Activated T-cell treated with anti-CD3 and anti-CD28 coated beads, Interleukin-2, amount 50 U/mL, for 4 hours (primary cell): ENCODE measurements at places on chromosomes 16 and 17.

- DNase-seq, result no peak
Observed at GRCh38 chr16:85872734-85873133, 26.2 kb upstream of the IRF8 start.

DNA sequence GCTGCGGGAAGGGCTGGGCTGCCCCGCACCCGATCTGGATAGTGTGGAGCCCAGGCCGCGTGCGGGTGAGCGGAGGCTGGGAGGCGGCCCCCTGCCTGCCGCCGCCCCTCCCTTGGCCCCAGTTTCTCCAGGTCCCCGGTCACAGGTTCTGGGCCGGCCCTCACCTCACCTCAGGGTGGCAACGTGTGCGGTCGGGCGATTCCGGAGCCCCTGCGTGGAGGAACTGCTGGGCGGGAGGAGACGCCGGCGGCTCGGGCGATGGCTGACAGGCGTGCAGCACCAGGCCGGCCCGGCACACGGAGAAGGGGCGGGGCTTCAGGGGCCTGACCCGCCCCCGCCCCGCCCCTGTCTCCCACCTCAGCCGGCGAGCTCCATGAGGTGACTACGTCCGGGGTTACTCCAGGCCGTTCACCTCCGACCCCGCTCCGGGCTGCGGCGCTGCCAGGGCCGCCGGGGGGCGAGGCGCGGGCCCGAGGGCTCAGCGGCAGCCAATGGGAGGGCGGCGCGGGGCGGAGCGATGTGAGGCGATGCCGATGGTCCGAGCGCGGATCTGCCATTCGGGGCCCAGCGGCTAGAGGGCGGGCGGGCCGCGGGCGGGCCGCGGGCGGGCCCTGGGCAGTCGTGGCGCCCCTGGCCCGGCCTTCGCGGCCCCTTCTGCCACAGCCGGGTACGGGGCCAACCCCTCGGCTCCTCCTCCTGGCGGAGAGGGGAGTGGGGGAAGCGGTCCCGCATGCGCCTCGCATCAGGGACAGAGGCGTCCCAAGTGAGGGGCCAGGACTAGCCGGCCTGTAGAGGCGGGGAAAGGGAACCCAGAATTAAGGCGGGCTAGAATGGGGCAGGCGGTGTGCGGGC lies 16.7 kb upstream of the C17orf78 start:
- peak; percentile 85 for DNase-seq

DNA sequence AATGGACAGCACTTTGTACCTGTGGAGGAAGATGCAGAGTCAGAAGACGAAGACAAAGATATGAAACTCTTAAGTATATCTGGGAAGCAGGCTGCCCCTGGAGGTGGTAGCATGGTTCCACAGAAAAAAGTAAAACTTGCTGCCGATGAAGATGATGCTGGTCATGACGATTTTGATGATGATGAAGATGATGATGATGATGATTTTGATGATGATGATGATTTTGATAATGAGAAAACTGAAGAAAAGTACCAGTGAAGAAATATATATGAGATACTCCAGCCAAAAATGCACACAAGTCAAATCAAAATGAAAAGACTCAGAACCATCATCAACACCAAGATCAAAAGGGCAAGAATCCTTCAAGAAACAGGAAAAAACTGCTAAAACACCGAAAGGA lies 268.5 kb upstream of the EEF2KMT start:
- no peak for DNase-seq

- no peak for DNase-seq
Observed at GRCh38 chr16:65988024-65988595, 378.4 kb upstream of the CDH5 start.

GRCh38 chr16:48405907-48406306 lies 20.7 kb upstream of the SIAH1 start:
- DNase-seq, result no peak

DNA sequence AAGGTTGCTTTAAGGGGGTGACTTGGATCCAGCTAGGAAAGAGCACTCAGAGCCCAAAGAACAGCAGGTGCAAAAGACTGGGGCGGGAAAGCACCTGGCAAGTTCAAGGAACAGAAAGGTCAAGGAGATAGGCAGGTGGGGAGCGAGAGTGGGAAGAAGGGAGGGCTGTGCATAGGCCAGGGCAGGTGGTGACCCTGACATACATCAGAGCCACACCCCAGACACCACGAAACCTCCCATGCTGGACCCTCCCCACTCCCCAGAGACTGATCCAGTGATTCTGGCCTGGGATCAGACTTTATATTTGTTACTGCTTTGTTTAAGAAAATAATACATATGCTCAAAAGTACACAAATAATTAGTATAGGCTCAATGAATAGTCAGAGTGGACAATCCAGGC lies 48.5 kb upstream of the RBFOX3 start:
- no peak for DNase-seq

DNA sequence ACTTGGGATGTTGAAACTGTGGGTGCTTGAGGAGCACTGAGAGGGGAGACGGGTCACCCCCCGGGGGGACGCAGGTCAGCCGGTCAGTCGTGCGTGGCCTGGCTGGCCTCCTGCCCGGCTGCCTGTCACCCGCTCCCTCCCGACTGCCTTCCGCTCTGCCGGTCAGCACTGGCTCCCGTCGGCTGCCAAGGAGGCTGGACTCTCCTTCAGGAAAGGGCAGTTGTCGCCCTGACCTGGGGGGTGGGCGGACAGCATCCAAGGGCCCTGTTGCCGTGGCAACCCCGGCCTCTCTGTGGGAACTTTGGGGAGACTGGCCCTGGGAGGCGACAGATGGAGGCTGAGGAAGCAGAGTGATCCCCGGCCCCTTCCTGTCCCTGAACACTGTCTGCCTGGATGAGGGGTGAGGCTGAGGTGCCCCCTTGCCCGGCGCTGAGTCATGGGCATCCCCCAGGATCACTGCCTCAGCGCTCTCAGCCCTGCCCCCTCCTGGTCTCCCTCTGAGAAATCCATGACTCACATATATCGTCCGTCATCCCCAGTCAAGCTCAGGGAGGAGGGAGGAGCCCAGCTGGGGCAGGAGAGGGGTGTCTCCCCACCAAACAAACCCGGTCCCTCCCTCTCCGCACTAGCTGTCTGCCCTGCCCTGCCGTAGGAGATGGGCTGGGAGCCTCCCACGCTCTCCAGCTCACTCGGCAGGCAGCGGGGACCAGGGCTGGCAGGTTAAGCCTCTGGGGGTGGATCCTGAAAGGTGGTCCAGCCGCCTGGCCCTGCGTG lies at the start of gene ADGRG1:
Gene ADGRG1, plus strand, starts transcription at position 623 of the 774 bp plus-strand sequence. CDS start 21,658 bp downstream, outside the sequence.
- DNase-seq, result peak; percentile 37

DNA sequence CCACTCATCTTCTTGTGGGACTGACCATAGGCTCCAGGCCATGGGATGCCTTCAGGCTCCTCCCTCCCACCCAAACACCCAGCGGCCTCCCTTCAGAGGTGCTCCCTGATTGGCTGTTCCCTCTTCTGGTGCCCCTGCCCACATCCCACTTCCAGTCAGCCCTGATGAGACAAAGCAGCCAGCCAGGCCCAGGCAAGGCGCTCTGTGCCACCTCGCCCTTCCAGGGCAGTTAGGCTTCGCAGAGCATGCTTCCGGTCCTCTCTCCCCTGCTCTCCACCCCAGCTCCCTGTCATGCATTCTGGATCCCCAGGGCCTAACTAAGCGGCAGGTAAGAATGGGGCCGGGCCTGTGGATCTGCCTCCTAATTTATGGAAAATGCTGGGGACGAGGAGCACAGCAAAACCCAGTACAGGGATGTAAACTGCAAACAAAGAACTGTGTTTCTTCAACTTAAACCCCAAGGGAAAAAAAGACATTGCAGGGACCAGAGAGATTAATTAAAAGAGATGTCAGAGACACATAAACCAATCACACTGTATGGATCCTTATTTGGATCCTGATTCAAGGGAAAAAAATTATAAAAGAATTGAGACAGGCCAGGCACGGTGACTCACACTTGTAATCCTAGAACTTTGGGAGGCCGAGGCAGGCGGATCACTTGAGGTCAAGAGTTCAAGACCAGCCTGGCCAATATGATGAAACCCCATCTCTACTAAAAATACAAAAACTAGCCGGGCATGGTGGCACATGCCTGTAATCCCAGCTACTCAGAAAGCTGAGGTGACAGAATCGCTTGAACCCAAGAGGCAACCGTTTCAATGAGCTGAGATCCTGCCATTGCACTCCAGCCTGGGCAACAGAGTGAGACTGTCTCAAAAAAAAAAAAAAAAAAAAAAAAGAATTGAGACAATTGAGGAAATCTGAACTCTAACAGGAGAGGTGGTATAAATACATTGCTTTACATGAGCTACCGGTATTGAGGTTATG lies 26.0 kb downstream of the ZDHHC7 start:
- DNase-seq, result no peak

- peak; percentile 65 for DNase-seq
Observed at GRCh38 chr16:1300664-1301476, 8.6 kb upstream of the UBE2I start.

GRCh38 chr17:9309216-9309615 lies 266.4 kb downstream of the STX8 start:
- no peak for DNase-seq
